CD4-positive, alpha-beta T cell treated with Interleukin-15 for 4 hours (primary cell): ENCODE measurements at places on chromosomes 5 and 9.

DNA sequence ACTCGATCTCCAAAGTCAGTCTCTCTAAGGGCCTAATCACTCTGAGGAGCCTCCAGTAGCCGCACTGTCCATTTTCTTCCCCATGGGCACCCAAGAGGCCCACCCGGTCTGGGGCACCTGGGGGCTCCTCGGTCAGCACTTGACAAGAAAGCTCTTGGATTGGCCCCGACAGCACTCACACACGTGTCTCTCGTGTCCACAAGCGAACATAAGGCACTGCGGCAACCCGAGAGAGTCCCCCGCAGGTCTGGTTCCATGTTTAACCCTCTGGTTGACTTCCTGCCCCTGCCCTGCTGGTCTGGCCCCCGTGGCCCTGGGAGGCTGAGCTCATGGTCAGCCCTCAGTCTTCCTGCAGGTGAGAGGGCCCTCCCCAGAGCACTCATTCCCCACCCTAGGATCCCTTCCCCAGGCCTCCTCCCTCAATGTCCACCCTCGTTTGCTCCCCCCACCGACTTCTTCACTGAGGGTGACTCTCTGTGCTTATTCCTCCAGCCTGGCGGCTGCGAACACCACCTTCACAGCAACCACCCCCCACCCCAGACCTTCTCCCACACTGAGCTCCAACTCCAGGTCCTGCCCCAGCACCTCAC, 16.3 kb upstream of the LRRC14B start:
- DNase-seq: no peak

- no peak for DNase-seq
Observed at GRCh38 chr5:7794823-7795222, 56.1 kb downstream of the CFAP90 start.

- DNase-seq: no peak
Observed at GRCh38 chr9:35522187-35522586, 32.3 kb downstream of the RUSC2 start.

DNA sequence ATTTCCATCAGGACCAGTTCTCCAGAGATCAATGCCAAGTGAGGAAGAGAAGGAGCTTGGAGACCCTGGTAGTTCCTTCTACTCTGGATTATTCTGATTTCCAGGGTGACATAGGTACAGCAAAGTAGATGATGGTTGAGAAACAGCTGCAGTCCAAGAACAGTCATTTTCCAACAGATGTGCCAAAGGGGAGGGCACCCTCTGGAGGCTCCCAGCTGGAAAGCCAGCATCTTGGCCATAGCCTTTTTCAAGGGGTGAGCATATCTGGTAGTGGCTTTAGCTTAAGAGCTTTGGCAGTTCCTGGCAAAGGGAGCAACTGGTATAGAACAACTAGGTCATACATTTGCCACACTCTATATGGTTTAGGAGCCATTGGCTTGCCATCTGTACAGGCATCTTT, 492.7 kb downstream of the RASEF start:
- no peak for DNase-seq

GRCh38 chr9:70093095-70093494, 49.4 kb downstream of the MAMDC2 start:
- no peak for DNase-seq

DNA sequence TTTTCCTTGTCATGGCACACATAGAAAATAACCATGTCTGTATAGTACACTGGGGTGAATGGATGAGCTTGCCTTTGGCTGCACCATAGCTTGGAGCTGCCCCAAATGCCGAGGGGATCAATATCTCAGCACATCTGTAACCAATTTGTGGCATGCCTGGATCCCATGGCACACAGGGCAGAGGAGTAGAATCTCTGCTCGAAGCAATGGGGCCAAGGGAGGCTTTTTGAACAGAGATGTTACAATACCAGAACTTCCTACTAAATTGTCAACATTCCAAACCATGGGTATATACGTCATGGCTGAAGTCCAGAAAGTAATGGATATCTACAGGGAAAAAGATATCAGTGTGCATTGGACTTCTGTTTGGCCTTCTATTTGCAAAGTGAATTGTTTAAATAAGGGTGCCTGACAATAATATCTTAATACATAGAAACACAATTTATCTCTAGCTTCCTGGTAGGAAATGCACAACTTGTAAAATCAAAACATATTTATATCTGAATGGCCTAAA, 39.0 kb downstream of the ESM1 start:
- DNase-seq: no peak

GRCh38 chr5:175765858-175766257, 105.5 kb upstream of the CPLX2 start:
- no peak for DNase-seq
